Fibroblast of the aortic adventitia (primary cell): ENCODE measurements at places on chromosomes 13 and 19.
A peak's percentile ranks its signal among the peaks of the same experiment; 100 is the strongest.

DNA sequence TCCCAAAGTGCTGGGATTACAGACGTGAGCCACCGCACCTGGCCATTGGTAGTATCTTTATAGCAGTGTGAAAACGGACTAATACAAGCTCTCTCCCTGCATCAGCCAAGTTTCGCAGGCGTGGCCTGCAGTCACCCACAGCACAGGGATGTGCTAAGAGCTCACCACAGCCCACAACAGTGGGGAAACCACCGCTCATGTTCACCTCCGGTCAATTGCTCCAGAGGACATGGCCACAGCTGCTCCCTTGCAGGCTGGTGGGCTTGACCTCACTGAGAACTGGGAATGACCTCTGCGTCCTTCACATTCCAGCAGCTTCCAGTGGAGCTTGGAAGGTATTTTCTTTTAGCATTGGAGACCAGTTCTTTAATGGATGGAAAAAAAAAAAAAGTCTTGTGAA, 156.4 kb downstream of the KCTD15 start:
- no peak for DNase-seq

- no peak for DNase-seq
Measured at GRCh38 chr13:51416107-51416506, 36.7 kb downstream of the INTS6 start.

GRCh38 chr13:44752164-44752563, 176.0 kb upstream of the TSC22D1 start:
- no peak for DNase-seq

DNA sequence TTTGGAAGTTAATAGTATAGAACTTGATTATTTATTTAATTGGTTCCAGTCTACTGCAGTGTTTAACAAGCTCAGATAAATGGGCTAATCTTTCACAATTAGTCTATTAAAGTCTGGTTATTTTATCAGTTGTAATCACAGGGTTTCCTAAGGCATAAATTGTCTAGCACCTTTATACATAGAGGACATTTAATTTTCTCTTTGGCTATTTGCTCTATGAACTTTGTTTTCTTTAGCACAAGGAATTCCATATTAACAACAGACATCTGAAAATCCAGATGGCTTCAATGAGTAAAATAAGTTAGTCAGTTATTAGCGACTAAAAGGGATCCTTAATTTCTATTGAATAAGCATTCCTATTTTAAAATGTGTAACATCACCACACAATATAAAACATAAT, 1350.8 kb upstream of the SLC10A2 start:
- DNase-seq, result no peak

DNA sequence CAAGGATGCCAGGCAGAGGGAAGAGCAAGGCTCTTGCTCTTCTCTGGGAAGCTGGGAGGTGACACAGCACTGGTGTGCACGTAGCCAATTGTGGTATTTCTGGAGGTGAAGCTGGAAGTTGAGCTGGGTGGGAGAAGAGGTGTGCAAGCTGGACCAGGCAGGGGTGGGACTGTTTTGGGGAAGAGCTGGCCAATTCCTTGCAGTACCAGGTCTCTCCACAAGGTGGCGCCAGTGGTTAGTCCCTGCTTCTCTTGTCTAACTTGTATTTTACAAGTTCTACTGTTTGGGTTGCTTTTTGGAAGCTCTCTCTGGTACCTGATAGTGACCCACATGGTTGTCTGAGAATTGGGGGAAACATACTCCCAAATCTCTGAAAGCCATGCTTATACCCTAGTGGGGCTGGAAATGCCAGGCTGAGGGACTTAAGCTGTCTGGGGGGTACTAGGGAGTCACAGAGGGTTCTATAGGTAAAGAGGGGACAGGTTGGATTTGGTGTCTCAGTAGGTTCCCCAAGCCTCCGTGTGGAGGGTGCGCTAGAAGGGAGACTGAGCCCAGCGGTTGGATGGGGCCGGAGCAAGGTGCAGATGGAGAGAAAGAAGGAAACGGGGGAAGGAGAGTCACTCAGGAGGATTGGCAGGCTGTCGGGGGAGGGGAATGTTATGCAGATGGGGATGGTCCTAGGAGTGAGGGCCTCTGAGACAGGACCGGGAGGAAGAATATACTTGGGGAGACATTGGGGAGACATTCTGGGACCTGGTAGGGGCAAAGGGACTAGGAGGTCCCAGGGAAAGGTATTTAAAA, 3.0 kb downstream of the HPN start:
- peak; percentile 66 for DNase-seq

DNA sequence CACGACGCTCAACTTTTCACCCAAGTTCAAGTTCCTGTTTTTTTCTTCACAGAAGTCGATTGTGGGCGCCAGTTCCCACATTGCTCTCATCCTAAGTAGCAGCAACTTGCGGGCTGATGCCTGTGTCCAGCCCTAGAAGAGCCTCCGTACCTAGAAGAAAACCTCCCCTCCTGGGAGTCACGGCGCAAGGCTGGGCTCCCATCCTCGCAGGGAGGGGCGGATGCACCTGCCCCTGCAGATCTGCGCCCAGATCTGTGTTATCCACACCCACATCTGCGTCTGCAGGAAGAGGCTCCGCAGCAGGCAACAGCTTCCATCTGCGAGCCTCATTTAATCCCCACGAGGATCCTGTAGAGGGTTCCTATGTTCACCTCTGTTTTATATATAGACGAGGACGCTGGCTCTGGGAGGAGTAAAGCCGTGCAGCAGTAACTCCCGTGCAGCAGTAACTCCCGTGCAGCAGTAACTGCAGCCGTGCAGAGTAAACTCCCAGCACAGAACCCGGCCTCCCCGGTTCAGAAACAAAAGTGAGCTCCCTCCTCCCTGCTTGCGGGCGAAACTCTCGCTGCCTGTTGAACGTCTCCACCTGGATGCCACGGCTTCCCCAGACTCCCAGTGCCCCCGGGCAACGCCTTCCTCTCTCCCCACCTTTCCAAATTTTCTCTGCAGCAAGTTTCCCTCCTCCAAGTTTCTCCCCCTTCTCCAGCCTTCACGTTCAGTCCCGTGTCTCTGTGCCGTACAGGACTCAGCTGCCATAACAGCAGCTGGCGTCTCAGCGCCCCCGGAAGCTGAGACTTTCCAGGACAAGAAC, 23.5 kb upstream of the LAIR1 start:
- no peak for DNase-seq

- no peak for DNase-seq
Measured at GRCh38 chr19:1474765-1475351, 4.2 kb downstream of the C19orf25 start.

- DNase-seq, result no peak
Measured at GRCh38 chr13:37409756-37410155, 188.8 kb downstream of the POSTN start.

GRCh38 chr13:98940325-98941001, 37.4 kb downstream of the DOCK9 start:
- DNase-seq, result no peak

GRCh38 chr19:20171285-20171684, 4.3 kb downstream of the ZNF486 start:
- DNase-seq, result no peak

- no peak for DNase-seq
Measured at GRCh38 chr19:14400951-14401431, 18.1 kb downstream of the DDX39A start.

DNA sequence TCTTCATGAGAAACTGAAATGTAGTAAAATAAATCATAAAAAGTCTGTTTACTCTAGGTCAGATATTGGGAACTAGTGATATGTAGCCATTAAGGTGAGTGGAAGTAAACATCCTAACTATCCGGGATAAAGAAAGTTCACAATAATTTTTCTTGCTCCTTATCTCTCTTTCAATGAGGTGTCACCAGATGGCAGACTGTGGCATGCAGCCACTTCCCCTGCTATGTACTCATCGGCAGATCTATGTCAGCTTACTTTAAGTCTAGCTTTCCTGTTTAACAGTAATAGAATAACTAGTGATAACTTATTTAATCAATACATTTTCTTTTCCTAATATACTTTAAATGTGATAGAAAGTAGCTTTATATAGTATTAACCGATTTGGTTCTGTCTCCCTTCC, 181.9 kb downstream of the NDFIP2 start:
- DNase-seq, result no peak

DNA sequence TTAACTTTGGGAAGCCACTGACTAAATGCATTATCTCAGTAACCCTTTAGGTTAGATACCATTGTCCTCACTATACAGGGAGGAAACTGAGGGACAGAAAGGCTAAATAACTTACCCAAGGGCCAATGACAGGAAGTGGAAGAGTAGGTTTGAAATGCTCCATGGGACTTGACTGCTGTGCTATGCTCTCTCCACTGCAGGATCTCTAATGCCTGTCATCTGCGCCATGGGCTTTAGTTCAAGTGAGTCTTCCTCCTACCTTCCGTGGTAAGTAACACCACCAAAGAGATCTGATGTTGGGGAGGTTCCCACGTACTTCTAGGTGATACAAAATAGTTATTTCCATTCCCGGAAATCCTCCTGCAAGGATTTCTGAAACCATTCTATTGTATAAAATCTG, 3.7 kb downstream of the DLEU7 start:
- no peak for DNase-seq

- no peak for DNase-seq
Measured at GRCh38 chr19:3494051-3494450, 6.4 kb downstream of the DOHH start.

DNA sequence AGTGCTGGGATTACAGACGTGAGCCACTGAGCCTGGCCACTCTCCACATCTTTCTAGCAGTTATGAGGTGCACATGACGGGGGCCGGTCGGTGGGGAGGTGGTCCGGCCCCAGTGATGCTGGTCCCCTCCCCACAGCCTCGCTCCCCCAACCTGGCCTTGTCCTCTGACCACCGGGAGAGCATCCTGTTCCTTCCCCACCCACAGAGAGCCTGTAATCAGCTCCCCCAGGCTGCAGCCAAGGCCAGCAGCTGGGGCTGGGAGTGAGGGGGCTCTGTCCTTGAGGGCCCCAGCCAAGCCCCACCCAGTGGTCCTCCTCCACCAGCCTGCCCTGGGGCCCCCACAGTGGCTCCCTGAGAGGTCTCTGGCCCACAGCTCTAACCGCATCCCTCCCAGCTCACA, 3.0 kb upstream of the INSL3 start:
- no peak for DNase-seq

DNA sequence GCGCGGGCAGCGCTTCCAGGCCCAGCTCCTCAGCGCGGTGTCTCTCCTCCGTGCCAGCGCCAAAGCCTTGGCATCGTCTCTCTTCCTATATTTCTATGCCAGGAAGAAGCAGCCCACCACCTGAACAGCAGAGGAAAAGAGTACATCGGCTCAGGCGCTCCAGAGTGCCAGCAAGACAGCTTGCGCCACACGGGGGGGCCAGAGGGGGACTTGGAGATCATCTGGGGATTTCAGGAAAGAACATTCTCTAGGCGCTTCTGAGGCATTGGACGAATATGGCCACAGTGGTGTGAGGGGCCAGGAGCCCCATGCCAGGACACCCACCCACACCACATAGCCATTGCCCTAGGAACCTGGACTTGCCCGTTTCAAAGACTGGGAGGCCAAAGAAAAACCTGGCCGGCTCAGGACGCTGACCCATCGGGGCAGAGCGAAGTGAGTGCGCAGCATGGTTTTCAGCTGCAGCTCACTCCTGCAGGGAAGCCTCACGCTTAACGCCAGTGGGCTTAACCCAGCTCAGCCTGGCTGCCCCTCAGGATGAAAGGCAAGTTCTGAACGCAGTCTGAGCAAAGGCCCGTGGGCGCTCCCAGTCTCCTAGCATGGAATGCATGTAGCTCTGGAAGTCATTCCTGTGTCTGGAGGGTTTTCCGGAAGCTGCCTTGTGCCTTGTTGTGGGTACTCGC, 62.1 kb downstream of the GGACT start:
- DNase-seq, result no peak

DNA sequence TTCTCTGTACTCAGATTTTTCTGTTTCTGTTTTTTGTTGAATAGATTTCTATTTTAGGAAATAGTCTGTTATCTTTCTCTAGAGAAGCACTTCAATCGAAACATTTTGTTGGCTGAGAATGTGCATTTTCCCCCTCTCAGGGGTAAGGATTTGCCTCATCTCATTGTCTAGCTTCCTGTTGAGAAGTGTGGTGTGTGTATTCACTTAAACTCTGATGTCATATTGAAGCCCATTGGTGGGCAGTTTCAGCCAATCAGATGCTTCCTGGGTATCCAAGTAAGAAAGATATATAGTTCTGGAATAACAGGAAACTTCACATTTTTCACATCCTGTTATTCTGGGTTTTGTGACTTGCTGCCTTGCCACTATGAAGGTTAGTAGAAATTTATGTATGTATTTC, 87.6 kb downstream of the ARHGEF7 start:
- peak; percentile 97 for DNase-seq

DNA sequence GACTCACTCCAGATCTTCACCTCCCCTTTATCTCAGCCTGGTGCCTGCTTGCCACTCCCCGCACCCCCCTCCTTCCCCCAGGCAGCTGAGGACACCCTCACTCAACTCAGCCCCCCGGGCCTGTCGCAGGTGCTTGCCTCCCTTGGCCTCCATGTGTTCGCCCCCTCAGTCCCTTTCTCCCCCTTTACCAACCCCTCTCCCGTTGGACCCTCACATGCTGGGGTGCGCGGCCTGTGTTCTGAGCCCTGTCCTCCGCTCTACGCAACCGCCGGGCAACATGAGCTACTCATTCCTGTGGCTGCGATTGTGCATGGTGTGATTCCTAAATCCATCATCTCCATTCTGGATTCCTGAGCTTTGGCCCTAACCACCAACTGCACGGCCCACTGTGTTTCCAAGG, 5.1 kb downstream of the CHERP start:
- no peak for DNase-seq

- DNase-seq, result no peak
Measured at GRCh38 chr19:45901912-45902650, at the start of gene MYPOP. MYPOP (minus strand) TSS chr19:45902613; CDS start chr19:45901773, 840 bp downstream.

- peak; percentile 3 for DNase-seq
Measured at GRCh38 chr13:51998723-51999509, 12.3 kb downstream of the ATP7B start.

DNA sequence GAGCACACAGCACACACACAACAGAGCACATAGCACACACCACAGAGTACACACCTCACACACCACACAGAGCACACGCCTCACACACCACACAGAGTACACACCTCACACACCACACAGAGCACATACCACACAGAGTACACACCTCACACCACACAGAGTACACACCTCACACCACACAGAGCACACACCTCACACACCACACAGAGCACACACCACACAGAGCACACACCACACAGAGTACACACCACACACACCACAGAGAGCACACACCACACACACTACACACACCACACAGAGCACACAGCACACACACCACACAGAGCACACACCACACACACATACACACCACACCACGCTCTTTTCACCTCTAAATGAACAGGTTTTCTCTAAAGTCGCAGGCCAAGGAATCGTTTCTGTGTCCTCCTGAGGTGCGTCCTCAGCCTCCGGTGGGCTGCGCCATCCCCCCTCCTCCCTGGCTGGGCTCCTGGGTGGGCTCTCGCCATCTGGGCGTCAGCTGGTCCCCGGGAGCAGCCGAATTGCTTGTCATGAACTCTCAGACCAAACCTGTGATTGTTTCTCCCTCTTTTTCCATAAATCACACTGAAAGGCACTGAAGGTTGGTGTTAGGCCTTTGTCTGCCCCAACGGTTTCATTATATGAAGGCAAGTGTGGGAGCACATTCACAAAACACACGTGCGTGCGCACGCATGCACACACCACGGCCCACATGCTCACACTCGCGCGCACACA, 37.4 kb downstream of the TMEM255B start:
- no peak for DNase-seq
